ENCODE measurements at places on chromosomes 13 and 19.
A peak's percentile ranks its signal among the peaks of the same experiment; 100 is the strongest.

- no peak for DNase-seq
Measured at GRCh38 chr13:100221166-100221565, 132.3 kb downstream of the PCCA start.

GRCh38 chr13:32889986-32890565 lies 126.1 kb upstream of the KL start:
- DNase-seq: no peak

DNA sequence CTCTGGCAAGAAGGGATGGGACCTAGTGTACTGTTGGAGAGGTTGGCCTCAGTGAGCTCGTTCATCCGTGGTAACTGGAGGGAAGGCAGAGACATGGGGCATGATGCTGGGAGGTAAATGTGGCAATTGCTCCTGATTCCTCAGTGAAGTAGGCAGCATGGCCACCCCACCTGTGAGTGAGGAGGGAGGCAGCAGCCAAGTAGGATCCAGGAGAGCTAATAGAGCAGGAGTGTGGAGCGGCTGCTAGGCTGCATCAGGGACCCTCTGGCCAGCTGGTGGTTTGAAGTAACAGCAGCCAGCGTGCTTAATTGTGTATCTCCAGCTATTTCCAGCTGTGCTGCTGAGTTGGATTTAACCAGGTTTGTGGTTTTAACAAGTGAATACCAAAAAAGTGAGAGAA lies 24.7 kb downstream of the TM9SF2 start:
- DNase-seq: no peak

DNA sequence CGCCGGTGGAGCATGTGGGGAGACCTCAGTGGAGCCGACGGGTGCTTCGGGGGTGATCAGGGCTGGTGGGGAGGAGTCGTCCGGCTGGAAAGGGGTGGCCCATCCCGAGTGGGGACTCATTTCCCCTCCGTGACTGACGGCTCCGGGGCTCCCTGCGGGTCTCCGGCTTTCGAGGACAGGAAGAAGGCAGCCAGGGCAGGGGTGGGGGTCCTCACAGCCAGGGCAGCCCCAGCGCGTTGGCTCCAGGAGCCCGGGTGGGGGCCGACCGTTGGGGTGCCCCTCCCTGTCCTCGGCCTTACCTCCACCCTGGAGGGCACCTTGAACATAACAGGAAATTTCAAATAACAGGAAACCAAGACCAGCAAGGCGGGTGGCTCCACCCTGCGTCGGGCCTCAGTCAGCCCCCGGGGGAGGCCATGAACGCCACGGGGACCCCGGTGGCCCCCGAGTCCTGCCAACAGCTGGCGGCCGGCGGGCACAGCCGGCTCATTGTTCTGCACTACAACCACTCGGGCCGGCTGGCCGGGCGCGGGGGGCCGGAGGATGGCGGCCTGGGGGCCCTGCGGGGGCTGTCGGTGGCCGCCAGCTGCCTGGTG lies at the start of gene S1PR4:
Gene S1PR4 (plus strand): TSS at position 393 of the 596 bp plus-strand sequence. CDS start 24 bp downstream, at position 417.
- DNase-seq: peak; percentile 49

DNA sequence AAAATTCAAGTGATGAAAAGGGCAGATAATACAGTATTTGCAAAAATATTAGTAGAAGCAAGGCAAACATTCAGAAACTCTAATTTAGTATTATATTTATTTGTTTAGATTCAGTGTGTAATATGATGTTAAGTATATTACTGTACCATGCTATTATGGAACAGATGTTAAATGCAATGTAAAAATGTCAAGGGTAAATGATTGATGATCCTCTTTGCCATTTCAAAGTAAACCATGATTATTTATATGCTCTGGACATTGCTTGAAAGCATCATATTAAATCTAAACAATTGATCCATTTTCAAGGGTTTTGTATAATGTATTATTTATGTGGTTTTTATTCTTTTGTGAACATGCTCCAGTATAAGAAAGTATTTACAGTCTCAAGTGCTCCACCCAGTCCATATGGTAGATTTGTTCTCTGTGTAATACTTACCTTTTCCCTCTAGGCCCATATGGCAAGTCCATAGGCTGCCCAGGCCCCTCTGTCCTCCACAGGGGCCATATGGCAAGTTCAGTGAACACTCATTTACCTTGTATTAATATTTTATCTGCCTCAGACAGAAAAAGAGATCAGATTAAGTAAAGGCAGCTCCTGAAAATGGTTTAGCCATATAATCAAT lies 353.5 kb downstream of the DACH1 start:
- no peak for DNase-seq

- no peak for DNase-seq
Measured at GRCh38 chr13:50644081-50644871, 199.2 kb downstream of the DLEU7 start.

- DNase-seq: no peak
Measured at GRCh38 chr13:34698945-34699344, 243.1 kb upstream of the NBEA start.

DNA sequence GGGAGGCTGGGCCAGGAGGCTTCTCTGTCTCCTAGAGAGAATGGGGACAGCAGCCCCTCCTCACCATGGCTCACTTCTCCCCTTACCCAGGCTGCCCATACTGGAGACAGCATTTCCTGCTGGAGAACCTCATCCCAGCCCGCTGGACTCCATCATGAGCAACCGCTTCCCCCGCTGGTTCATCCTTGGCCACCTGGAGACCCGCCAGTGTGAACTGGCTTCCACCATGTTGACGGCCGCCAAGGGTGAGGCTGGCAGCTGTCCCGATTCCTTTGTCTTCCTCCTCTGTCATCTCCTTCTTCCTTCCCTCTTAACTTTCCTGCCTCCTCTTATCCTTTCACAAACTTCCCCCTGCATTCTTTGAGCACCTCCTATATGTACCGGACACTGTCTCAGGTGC lies 28.0 kb downstream of the ZSWIM4 start:
- DNase-seq: no peak

DNA sequence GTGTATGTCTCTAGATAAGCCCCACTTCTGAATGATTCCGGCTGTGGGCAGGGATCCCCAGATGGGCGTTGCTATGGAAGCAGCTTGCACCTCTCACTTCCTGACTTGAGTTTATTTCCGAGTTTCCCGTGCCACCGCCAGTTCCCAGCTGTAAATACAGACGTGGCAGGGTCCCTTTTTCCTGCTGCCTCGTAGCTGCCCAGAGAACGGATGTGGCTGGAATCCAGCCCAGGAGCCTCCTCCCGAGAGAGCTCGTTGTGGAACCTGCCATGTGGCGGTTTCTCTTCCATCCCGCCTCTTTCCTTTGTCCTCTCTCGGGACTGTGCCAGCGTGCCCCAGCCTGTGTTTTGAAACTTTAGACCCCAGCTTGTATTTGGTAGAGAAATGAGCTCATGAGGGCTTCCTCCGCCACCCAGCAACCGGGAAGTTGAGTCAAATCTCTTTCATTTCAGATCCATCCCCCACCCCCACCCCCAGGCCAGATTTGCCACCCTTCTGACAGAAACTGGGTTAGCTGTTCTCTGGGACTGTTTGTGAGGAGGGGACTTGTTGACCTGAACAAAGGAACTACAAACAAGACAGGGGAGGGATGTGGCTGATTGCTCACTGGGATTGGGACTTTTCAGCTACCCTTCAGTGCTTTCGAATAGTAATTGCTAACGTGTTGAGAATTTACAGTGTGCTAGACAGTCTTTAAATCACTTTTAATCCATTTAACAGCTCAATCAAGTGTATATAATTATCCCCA lies 96.6 kb downstream of the SIPA1L3 start:
- DNase-seq: peak; percentile 7

DNA sequence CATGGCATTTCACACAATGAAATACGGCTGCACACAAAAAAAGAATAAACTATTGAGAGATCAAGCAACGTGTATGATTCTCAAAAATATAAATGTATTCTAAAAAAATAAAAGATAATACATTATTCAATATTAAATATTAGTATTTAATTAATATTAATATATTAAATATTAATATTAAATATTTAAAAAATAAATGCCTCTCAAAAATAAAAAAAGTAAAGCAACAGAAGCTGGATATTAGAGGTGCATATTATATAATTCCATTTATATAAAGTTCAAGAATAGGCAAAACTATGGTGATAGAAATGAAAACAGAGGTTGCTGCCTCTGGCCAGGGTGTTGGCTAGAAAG lies 57.1 kb downstream of the GADD45B start:
- no peak for DNase-seq

DNA sequence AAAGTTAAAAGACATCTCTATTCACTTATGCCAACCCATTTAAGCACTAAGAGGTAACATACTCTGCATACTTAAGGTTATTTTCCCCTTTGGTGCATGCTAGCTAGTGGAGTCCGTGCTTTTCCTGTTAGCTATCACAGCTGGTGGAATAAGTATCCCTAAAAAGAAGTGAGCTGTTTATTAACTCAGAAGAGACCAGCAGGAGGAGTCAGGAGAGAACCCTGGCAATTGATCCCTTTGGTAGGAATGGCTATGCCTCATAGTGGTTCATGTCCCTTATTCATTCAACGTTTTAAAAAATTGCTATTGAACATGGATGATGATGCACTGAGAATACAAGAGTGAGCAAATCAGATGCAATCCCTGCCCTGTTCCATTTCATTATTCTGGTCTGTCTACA lies 12.4 kb upstream of the NEK5 start:
- no peak for DNase-seq

DNA sequence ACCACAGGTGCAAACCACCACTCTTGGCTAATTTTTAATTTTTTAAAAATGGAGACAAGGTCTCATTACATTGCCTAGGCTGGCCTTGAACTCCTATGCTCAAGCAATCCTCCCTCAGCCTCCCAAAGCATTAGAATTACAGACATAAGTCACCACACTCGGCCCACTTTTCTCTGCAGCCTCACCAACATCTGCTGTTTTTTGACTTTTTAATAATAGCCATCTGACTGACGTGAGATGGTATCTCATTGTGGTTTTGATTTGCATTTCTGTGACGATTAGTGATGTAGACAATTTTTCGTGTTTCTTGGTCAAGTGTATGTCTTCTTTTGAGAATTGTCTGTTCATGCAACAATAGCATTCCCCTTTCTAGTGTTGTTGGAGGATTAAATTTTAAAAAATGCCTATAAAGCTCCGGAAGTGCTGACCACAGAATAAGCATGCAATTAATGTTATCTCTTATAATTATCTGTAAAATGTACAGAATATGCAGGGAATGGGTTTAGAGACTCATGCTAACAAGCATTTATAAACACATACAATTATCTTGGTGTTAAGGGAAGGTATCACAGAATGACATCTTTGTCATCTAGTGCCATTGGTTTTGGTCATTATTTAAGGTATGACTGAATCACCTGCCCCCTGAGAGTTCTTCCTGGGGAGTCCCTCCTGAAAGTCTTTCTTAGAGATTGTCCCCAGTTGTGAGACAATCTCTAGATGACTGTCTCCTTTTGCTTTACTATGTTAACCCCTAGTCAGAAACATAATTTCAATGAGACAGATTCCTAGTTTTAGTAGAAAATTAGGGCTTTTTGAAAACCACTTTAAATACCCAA lies 118.5 kb upstream of the SERTM1 start:
- no peak for DNase-seq

- no peak for DNase-seq
Measured at GRCh38 chr19:41799444-41800000, 3.1 kb downstream of the CEACAM3 start.

- DNase-seq: no peak
Measured at GRCh38 chr19:32672841-32673240, 2.1 kb downstream of the ANKRD27 start.

DNA sequence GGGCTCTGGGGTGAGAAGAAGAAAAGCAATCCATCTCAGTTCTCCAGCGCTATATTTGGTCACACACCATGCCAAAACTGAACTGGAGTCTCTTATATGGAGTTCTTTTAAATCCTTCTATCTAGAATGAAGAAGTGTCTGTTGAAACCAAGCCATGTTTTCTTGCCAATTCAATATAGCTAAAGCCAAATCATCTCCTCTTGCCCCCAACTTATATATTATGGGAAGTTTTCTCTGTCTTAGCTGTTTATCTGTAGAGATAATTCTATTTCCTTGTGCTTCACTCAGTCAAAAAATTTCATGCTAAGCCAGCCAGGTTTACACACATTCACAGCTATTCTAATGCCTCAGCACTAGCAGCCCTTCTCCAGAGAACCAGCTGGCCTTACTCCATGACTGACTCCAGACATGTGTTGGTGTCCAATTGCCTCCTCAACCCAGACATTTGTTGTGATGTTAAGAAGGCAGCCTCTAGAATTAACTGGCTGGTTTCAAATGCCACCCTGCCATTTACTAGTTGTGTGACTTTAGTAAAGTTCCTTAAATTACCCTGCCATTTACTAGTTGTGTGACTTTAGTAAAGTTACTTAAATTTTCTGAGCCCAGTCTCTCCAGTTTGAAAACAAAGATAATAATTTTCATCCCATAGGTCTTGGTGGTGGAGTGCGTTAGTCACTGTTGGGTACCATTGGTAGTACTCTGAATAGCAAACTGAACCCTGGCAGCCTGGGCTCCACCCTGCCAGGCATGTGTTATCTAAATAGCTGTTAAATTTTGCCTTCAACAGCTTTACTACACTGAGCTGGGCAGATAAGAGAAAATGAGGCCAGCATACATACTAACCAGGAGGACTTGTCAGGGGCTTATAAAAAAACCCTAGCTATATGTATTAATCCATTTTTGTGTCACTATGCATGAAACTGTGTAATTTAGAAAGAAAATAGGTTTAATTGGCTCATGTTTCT lies 525.1 kb downstream of the LMO7 start:
- DNase-seq: no peak

- no peak for DNase-seq
Measured at GRCh38 chr19:50328873-50329145, 368 bp downstream of the KCNC3 start.

GRCh38 chr13:111971891-111972780 lies 94.8 kb upstream of the SOX1 start:
- no peak for DNase-seq

All from activated CD8-positive, alpha-beta memory T cell treated with anti-CD3 and anti-CD28 coated beads for 48 hours (primary cell).